Fibroblast of the aortic adventitia (primary cell): ENCODE measurements at places on chromosomes 1 and 21. TPM values are rescaled to one million over a fixed set of nuclear protein-coding genes. Genes with fewer than 3 reads are reported as not detected.

Gene MAB21L3
- total RNA-seq, result 0.18 and 0.41 TPM in 2 replicates

Gene NCAM2
- 5.9 and 19.4 TPM in 2 replicates for total RNA-seq

Gene RAD54L
- total RNA-seq, result 0.90 and 9.7 TPM in 2 replicates

Gene NLRP3
- total RNA-seq, result under 0.01 TPM in 1 of 2 replicates, not detected in the other

Gene TATDN3
- 9.2 and 15.0 TPM in 2 replicates for total RNA-seq

Gene CELF3
- not detected in 2 replicates for total RNA-seq

Gene ADAMTS5
- total RNA-seq, result 4.6 and 24.0 TPM in 2 replicates

Gene ZNF695
- total RNA-seq, result 0.82 and 1.4 TPM in 2 replicates
